ENCODE measurements at places on chromosomes 7 and 10. TPM values are rescaled to one million over a fixed set of nuclear protein-coding genes. Genes with fewer than 3 reads are reported as not detected.

GRCh38 chr10:80500572-80501380, 36.9 kb upstream of the SH2D4B start:
- H3K27me3 ChIP-seq = no peaks in the 10 kb centered on the region
- no peaks in the 10 kb centered on the region for H3K36me3 ChIP-seq
- ATAC-seq = no peak
- H3K27ac ChIP-seq = peak overlapping the region; percentile 59
- H3K4me1 ChIP-seq = peaks cover 95% of the 10 kb centered on the region
- H3K4me3 ChIP-seq = no peak overlapping the region

Gene SHH
- total RNA-seq = not detected

GRCh38 chr7:32893207-32893524, 1.6 kb upstream of the KBTBD2 start:
- H3K4me1 ChIP-seq = peaks cover 12% of the 10 kb centered on the region
- H3K4me3 ChIP-seq = no peak overlapping the region
- ATAC-seq = no peak

DNA sequence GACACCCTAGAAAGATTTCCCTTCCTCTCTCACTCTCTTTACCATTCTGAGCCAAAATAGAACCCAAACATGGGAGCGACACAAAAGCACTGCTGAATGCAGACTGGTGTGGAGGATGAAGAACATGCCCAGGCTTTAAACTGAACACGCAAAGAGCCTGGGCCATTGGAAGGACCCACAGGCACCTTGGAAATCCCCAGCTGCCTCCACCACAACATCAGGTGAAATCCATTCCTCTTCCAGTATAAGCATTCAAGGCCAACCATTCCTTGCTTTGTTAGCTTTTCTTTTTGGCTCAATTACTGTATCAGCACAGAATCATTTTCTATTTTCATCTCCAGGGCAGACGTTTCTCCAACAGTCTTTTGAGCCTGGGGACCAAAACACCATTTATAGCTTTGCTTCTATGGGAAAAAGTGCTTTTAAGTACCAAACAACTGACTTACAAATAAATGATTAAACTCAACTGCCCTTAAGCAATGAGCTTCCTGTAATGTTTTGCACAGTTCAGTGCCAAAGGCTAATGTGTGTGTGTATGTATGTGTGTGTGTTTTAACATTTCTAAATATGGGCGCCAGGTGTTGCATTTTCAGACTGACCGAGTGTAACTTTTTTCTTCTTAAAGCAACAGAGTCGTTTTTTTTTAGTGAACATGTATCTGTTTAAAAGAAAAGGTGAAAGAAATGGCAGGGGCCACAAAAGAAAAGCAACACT, 16.2 kb upstream of the BLNK start:
- no peak for ATAC-seq
- H3K27ac ChIP-seq = peak overlapping the region; percentile 45
- no peaks in the 10 kb centered on the region for H3K27me3 ChIP-seq
- H3K4me3 ChIP-seq = no peak overlapping the region

DNA sequence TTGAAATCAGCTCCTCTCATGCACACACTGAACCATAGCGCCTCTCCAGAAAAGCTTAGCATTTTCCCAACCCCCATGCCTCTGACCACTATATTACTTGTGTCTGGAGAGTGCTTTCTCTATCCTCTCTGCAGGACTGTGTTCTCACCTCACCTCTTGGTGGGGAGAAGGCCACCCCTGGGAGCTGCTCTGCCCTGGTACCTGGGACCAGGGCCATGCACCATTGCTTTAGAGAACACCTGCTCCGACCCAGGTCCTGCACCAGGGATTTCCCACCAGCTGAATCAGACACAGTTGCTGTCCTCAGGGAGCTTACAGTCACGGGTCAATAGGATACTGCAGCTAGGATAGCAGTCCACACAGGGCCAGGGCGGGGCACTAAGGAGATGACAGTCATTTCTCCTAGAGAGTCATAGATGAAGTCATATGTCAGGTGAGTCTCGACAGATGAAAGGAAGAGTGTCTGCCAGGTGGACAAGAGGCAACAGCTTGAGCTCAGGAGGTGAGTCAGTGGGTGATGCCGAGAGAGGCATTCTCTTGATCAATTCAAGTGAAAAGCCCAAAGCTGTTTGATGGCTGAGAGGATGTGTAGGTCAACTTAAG, 619 bp upstream of the LMTK2 start:
- no peaks in the 10 kb centered on the region for H3K27me3 ChIP-seq
- H3K36me3 ChIP-seq = no peaks in the 10 kb centered on the region
- peak overlapping the region; percentile 97 for H3K4me3 ChIP-seq
- H3K27ac ChIP-seq = no peak overlapping the region
- H3K4me1 ChIP-seq = peaks cover 34% of the 10 kb centered on the region
- ATAC-seq = no peak

DNA sequence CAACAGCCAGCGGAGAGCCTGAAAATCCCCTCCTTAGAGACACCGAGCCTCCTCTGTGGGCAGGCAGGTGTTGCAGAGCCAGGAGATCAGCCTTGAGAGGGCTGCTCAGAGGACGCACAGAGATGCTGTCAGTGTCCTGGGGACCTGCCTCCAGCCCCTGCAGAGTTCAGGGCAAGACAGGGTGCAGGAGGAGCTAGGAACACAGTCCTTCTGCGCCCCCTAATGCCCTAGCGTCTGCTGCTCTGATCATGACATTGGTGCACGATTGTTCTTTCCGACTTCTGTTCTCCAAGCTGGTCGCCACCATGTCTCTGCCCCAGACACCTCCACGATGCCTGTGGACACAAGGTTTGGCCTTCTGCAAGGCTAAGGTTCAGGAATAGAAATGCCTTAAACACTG, 613.7 kb upstream of the MKI67 start:
- H3K4me1 ChIP-seq = no peaks in the 10 kb centered on the region
- peaks cover 23% of the 10 kb centered on the region for H3K27me3 ChIP-seq

DNA sequence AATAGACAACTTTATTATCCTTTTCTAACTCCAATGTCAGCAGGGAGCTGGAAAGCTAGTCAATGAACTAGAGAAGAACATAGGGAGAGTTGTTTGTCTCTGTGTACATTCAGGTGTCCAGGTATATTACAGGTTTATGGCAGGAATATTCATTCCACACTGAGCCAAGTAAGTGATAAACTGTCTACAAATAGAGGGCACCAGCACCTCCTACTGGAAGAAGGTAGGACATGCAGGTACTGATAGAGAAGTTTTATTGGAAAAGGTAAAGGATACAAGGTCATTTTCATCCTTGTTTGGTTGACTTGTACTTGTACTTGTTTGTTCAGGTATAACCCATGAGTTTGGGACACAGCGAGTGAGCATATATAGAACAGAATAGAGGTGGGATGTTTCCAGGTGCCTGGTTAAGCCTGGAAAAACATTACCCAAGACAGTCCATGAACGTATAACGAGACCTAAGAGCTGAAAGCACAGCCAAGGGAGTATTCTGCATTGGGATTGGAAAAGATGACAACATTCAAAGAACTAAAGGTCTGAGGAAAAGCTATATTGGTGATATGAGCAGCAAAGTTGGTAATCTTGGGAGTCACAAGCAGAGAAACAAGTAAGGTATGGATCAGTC, 61.4 kb upstream of the PPP1R3C start:
- H3K4me3 ChIP-seq = no peak overlapping the region
- peaks cover 7% of the 10 kb centered on the region for H3K4me1 ChIP-seq
- H3K27ac ChIP-seq = no peak overlapping the region
- H3K27me3 ChIP-seq = no peaks in the 10 kb centered on the region

DNA sequence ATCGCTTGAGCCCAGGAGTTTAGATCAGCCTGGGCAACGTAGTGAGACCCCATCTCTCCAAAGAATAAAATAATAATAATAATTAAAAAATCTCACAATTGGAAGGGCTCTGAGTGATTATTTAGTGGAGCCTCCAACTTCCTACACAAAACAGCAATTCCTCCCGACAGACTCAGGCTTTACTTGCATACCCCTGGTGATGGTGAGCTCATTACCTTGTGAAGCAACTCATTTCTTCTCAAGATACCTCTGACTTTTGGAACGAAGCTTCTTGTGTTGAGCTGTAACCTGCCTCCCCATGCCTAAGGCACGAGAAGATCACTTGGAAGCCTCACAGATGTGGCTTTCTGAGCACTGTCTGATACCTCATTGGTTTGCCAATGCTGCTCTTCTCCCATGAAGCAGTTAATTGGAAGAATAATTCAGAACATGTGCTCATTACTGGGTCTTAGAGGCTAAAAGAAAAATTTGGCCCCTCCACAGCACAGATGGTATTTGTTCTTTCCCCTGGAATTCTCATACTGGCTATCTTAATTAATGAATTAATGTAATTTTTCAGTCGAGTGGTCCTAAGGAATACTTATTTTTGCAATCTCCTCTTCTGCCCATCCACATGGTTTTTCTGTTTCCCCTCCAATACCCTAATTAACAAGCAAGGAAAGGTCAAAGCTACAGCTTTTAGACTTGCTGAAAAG, 769.0 kb downstream of the TYW1 start:
- peaks cover 2% of the 10 kb centered on the region for H3K27me3 ChIP-seq
- no peak overlapping the region for H3K4me3 ChIP-seq
- no peak for ATAC-seq
- no peaks in the 10 kb centered on the region for H3K36me3 ChIP-seq

DNA sequence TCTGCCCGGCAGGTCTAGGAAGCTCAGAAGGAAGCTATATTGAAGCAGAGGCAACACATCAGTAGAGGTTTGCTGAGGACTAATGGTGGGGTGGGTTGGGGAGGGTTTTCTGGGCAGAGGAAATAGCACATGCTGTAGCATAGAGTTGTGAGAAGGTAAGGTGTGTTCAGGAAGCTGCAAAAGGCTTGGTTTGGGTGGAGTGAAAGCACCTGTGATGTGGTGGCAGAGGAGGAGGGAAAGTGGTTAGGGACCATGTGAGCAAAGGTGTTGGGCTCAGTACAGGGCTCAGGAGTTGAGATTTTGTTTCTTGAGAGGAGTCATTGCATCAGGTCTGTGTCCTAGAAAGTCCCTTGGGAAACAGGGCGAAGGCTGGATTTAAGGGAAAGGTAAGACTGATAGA, 294.6 kb downstream of the SORCS3 start:
- H3K27ac ChIP-seq = no peak overlapping the region
- no peak overlapping the region for H3K4me3 ChIP-seq
- no peak for ATAC-seq
- no peaks in the 10 kb centered on the region for H3K27me3 ChIP-seq
- H3K36me3 ChIP-seq = no peaks in the 10 kb centered on the region

- H3K4me3 ChIP-seq = no peak overlapping the region
- H3K27me3 ChIP-seq = no peaks in the 10 kb centered on the region
- H3K36me3 ChIP-seq = no peaks in the 10 kb centered on the region
- H3K27ac ChIP-seq = no peak overlapping the region
These were observed 97.6 kb downstream of the SUGCT start for GRCh38 chr7:40232242-40232893.

DNA sequence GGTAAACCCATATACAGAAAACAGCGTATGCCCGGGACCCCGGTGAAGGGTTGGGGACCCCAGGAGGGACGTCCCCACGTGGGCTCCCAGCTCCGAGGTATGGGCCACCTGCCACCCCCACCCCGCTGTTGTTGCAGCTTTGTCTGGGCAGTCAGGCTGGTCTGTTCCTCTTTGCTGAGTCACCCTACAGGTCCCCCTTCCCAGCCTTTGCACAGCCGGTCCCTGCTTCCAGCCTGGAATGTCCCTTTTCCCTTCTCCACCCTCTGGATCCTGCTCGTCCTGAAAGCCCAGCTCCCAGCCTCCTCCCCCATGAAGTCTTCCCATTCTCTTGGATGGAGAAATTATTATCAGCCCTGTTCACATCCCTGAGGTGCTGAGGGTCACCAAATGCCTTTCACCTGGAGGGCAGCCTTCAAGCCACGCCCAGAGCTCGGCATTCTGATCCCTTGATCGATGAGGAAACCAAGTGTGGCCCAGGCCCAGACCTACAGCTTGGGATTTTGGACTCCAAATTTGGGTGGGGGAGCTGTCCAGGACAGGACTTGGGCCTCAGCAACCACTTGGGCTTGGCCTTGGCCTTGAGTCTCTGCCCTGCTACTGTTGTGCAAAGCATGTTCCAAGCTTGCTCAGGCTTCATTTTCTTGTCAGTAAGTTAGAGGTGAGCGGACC, 2.6 kb downstream of the CLDN4 start:
- H3K4me1 ChIP-seq = peaks cover 16% of the 10 kb centered on the region
- H3K36me3 ChIP-seq = no peaks in the 10 kb centered on the region
- H3K4me3 ChIP-seq = no peak overlapping the region
- ATAC-seq = no peak
- no peak overlapping the region for H3K27ac ChIP-seq
- H3K27me3 ChIP-seq = peaks cover 51% of the 10 kb centered on the region

DNA sequence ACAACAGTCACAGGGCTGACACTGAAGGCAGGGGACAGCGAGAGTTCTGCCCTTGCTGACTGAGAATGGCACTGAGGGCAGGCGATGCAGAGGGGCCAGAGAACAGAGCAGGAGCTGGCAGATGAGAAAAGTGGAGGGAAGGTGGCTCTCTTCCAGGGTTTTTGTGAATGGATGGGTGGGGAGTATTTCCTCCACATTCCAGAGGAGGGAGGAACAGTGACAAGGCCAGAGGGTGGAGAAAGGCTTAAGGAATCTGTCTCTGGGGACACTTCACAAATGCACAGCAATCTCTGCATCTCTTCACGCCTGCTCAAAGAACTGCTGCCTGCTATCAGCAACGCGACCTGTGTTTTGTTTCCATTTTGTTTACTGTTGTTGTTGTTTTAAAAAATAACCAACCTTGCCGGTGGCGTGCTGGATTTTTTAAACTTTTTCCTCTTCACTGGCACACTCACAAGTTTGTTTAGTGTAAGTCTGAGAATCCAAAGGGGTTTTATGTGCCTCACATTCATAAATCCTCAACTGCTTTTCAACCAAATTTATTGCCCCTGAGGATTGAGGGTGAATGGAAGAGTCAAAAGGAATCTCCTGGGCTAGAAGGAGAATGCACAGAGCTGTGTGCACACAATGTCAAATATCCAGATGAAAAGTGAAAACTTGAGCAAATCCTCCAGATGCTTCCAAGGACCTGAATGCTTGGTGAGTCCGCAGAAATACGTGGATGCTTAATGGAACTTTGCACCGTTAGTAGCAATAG, 129.3 kb downstream of the GLI3 start:
- no peak overlapping the region for H3K27ac ChIP-seq
- H3K36me3 ChIP-seq = peaks cover 5% of the 10 kb centered on the region
- ATAC-seq = peak; percentile 44
- H3K4me3 ChIP-seq = no peak overlapping the region

Gene SMARCD3
- total RNA-seq = 23.6 TPM

GRCh38 chr7:2003931-2004812, 228.6 kb downstream of the MAD1L1 start:
- H3K4me1 ChIP-seq = no peaks in the 10 kb centered on the region
- H3K36me3 ChIP-seq = peaks cover 17% of the 10 kb centered on the region
- H3K4me3 ChIP-seq = no peak overlapping the region
- H3K27me3 ChIP-seq = no peaks in the 10 kb centered on the region

Gene SPDYE8
- total RNA-seq = not detected
